Stimulated activated CD4-positive, alpha-beta T cell treated with anti-CD3 and anti-CD28 coated beads, Interleukin-1b, Interleukin-23, amount 100 ng/mL, for 1 hour (primary cell): ENCODE measurements at places on chromosomes 6 and 20.

GRCh38 chr6:110552901-110553641 lies 76.7 kb upstream of the SLC22A16 start:
- DNase-seq = no peak

DNA sequence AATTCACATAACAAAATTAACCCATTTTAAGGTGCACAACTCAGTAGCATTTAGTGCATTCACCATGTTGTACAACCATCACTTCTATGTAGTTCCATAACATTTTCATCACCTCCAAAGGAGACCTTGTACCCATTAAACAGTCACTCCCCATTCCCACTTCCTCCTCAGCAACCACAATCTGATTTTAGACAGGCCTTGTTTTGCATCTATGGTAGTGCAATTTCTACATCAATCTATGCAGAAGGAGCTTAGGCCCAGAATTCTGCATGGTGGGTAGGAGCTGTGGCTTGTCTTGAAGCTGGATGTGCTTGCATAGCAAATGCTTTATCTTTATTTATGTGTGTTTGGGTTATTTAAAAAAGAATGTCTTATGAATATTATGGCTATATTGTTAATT lies 13.5 kb upstream of the HLA-DQA1 start:
- DNase-seq = no peak

GRCh38 chr6:54993294-54993693 lies 146.7 kb downstream of the FAM83B start:
- DNase-seq = no peak

- DNase-seq = no peak
Measured at GRCh38 chr6:137233911-137234863, 15.0 kb upstream of the IFNGR1 start.

- no peak for DNase-seq
Measured at GRCh38 chr6:56699066-56699654, 56.5 kb upstream of the DST start.
